ENCODE measurements at places on chromosomes 12 and 14.

- no peak for DNase-seq
Measured at GRCh38 chr12:50641566-50641965, 122.3 kb upstream of the ATF1 start.

DNA sequence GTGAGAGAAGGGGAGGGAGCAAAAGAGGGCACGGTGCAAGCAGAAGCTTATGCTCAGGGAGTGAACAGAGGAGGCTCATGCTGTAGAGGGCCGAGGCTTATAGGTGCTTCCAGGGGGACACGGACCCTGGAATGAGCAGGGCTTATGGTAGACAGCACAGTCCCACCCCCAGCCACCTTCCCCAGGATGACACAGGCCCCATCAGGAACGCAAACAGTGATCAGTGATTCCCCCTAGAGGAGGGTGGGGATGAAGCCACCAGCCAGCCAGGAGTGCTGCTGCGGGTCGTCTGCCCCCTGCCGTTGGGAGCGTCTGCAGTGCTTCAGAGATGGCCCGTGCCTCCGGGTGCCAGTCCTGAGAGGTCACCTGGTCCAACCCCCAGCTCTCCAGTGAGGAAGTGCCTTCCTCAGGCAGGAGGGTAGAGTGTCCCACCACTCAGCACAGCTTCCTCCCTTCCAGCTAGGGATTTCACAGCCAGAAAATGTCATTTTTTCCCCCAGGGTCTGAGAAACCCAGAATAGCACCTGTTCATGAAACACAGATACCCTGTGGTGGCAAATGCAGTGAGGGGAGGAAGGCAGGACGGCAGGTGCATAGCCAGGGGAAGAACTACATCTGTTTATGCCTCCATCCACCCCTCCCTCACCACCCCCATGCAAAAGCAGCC is 60.7 kb downstream of the SLC6A12 start:
- peak; percentile 40 for DNase-seq

- no peak for DNase-seq
Measured at GRCh38 chr12:4477129-4477528, 31.5 kb upstream of the FGF6 start.

- no peak for DNase-seq
Measured at GRCh38 chr12:123941624-123942237, 30.9 kb downstream of the CCDC92 start.

Data from kidney capillary endothelial cell (primary cell).